ENCODE measurements at places on chromosomes 7 and 10. TPM values are rescaled to one million over a fixed set of nuclear protein-coding genes. Genes with fewer than 3 reads are reported as not detected.
A peak's percentile ranks its signal among the peaks of the same experiment; 100 is the strongest.

GRCh38 chr7:38105874-38106483 lies 72.1 kb upstream of the STARD3NL start:
- no peak overlapping the region for H3K4me3 ChIP-seq
- H3K27me3 ChIP-seq, result no peaks in the 10 kb centered on the region
- no peaks in the 10 kb centered on the region for H3K36me3 ChIP-seq
- DNase-seq, result no peak
- no peak overlapping the region for H3K27ac ChIP-seq

DNA sequence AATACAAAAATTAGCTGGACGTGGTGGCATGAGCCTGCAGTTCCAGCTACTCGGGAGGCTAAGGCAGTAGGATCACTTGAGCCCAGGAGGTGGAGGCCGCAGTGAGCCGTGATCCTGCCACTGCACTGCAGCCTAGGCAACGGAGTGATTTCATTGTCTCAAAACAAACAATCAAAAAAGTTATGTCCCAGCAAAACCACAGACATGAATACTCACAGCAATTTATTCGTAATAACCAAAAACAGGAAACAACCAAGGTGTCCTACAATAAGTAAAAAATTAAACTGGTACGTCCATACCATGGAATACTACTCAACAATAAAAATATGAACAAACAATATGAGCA lies 11.6 kb upstream of the CYTH3 start:
- H3K4me1 ChIP-seq, result no peaks in the 10 kb centered on the region
- H3K36me3 ChIP-seq, result no peaks in the 10 kb centered on the region
- no peak overlapping the region for H3K27ac ChIP-seq
- no peak for DNase-seq
- H3K27me3 ChIP-seq, result no peaks in the 10 kb centered on the region

Gene TSPAN12
- 55.8 TPM for total RNA-seq

Gene DHX32
- total RNA-seq, result 22.0 TPM

DNA sequence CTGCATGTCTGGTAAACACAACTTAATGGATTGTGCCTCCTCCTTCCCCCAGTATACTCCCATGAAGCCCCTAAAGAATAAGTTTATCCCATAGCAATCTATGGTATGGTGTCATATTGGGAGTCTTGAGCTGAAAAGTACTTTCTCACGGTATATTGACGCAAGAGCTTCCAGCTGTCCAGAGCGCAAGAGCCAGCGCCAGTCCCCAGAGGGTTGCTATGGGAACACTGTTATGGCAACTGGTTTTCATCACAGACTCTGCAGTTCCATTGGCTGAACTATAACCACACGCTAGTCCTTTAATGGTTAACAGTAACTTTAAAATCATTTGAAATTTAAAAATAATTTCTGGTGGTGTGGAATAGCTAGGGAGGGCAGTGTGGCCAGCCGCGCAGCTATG lies 46.9 kb downstream of the PRPF18 start:
- H3K4me1 ChIP-seq, result no peaks in the 10 kb centered on the region
- DNase-seq, result no peak
- no peaks in the 10 kb centered on the region for H3K36me3 ChIP-seq
- H3K27me3 ChIP-seq, result no peaks in the 10 kb centered on the region
- peak overlapping the region; percentile 34 for H3K27ac ChIP-seq
- H3K4me3 ChIP-seq, result no peak overlapping the region

Gene CELF2
- total RNA-seq, result 106 TPM

GRCh38 chr7:29076631-29077030 lies 69.7 kb downstream of the CPVL start:
- H3K36me3 ChIP-seq, result no peaks in the 10 kb centered on the region
- H3K27ac ChIP-seq, result no peak overlapping the region
- no peak overlapping the region for H3K4me3 ChIP-seq

Gene AASS
- total RNA-seq, result 12.1 TPM

GRCh38 chr7:17339139-17339538 lies 40.7 kb downstream of the AHR start:
- no peaks in the 10 kb centered on the region for H3K27me3 ChIP-seq
- no peaks in the 10 kb centered on the region for H3K4me1 ChIP-seq
- H3K4me3 ChIP-seq, result no peak overlapping the region
- H3K27ac ChIP-seq, result no peak overlapping the region
- peaks cover 9% of the 10 kb centered on the region for H3K36me3 ChIP-seq

DNA sequence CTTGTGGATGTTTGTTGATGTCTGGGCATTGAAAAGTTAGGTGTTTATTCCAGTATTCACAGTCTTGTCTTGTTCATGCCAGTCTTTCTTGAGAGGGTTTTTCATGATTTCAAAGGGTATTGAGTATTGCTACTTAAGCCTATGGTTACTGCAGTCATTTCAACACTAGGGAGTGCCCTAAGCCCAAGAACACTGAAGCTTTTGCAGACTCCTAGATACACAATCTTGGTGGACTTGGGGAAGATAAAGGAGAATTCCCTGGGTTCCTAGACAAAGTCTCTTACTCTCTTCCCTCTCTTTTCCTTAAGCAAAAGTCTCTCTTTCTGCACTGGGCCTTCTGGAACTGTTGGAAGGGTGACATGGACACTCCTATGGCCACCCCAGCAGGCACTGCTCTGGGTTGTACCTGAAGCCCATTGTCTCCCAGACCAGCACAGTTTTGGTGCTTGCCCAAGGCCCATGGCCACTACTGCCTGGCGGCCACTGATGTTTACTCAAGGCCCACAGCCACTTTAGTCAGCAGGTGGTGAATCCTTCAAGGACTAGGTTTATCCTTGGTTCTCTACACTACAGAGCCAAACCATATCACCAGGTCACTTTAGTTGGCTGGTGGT lies 24.9 kb downstream of the SAMD9 start:
- DNase-seq, result no peak
- no peaks in the 10 kb centered on the region for H3K4me1 ChIP-seq
- H3K27me3 ChIP-seq, result no peaks in the 10 kb centered on the region
- H3K36me3 ChIP-seq, result no peaks in the 10 kb centered on the region
- H3K4me3 ChIP-seq, result no peak overlapping the region

Gene PDE6C
- total RNA-seq, result not detected

Gene ATG9B
- 3.8 TPM for total RNA-seq

- H3K36me3 ChIP-seq, result no peaks in the 10 kb centered on the region
- H3K27me3 ChIP-seq, result no peaks in the 10 kb centered on the region
- H3K4me1 ChIP-seq, result peaks cover 8% of the 10 kb centered on the region
- H3K4me3 ChIP-seq, result no peak overlapping the region
- no peak overlapping the region for H3K27ac ChIP-seq
Measured at GRCh38 chr10:77249901-77250459, 387.6 kb downstream of the KCNMA1 start.

Gene PLEKHS1
- not detected for total RNA-seq

GRCh38 chr7:112398534-112398933 lies 51.7 kb upstream of the IFRD1 start:
- H3K4me1 ChIP-seq, result no peaks in the 10 kb centered on the region
- DNase-seq, result no peak
- H3K4me3 ChIP-seq, result no peak overlapping the region
- H3K36me3 ChIP-seq, result no peaks in the 10 kb centered on the region
- H3K27ac ChIP-seq, result no peak overlapping the region
- H3K27me3 ChIP-seq, result no peaks in the 10 kb centered on the region

DNA sequence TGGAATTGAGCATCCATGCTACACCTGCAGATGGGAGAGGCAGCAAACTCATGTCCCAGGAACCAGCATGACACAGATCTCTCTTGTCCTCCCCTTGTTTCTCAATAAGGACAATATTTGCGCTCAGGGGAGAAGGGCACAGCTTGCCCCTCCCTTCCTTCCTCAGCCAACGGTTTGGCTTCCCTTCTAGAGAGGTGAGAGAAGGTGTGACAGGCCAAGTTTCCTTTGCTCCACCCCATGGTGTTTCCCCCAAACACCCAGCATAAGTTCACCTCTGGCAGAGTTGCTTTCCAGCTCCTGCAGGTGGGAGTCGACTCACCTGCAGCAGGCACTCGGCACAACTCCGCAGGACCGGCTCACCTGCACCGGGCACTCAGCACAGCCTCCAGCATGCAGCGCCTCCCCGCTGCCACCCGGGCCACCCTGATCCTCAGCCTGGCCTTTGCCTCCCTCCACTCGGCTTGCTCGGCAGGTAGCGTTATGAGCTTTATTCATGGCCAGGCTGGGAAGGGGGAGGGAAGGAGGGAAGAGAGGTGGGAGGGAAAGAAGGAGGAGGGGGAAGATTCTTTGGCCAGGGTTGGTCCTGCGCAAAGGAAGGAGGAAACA lies at the start of the genes ATP6V0A4 and TMEM213:
ATP6V0A4 (minus strand) TSS at position 482 of the 606 bp plus-strand sequence. CDS start 26,949 bp downstream, outside the sequence.
TMEM213 (plus strand) TSS at position 280 of the 606 bp plus-strand sequence; CDS start at position 391, 111 bp downstream.
- no peaks in the 10 kb centered on the region for H3K4me1 ChIP-seq
- H3K27me3 ChIP-seq, result peaks cover 3% of the 10 kb centered on the region
- no peaks in the 10 kb centered on the region for H3K36me3 ChIP-seq
- H3K4me3 ChIP-seq, result no peak within 1 kb of the TSS
- H3K27ac ChIP-seq, result no peak within 1 kb of the TSS
- peak; percentile 66 for DNase-seq

- no peak for DNase-seq
- peaks cover 17% of the 10 kb centered on the region for H3K4me1 ChIP-seq
- no peaks in the 10 kb centered on the region for H3K36me3 ChIP-seq
- H3K27me3 ChIP-seq, result no peaks in the 10 kb centered on the region
- H3K27ac ChIP-seq, result no peak overlapping the region
Measured at GRCh38 chr10:46098386-46098785, 52.3 kb upstream of the MSMB start.

Gene CPA4
- total RNA-seq, result 3.3 TPM

Gene GIMAP4
- total RNA-seq, result 178 TPM

Gene FGL2
- 127 TPM for total RNA-seq

DNA sequence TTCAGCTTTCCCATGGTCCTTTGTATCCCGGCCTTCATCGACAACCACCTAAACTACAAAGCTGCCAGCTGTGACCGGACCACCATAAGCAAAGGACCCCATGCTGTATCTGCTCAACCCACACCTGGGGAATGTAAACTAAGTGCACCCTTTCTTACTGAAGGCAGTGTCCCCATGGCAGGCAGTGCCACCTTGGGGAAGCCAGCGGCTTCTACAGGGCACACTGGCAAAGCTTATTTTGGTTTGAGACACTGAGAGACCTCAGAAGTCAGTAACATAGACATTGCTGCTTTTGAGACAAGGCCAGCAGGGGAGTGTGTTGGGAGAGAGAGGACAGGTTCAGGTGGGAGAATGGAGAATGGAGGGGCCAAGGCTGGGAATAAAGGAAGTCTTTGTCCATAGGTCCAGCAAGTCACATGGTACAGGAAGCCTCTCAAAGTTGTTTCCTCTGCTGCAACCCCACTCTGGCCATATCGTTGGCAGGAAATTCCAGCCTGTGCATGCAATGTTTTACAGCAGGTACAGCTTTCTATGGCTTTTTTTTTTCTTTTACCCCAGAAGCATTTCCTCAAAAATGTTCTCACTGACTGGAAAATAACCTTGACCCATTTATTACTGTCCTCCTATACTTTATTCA lies 85.9 kb upstream of the NPVF start:
- H3K36me3 ChIP-seq, result no peaks in the 10 kb centered on the region
- no peak overlapping the region for H3K4me3 ChIP-seq
- H3K27me3 ChIP-seq, result no peaks in the 10 kb centered on the region
- no peak for DNase-seq
- H3K4me1 ChIP-seq, result peaks cover 7% of the 10 kb centered on the region

Gene ANKRD61
- total RNA-seq, result 0.37 TPM

DNA sequence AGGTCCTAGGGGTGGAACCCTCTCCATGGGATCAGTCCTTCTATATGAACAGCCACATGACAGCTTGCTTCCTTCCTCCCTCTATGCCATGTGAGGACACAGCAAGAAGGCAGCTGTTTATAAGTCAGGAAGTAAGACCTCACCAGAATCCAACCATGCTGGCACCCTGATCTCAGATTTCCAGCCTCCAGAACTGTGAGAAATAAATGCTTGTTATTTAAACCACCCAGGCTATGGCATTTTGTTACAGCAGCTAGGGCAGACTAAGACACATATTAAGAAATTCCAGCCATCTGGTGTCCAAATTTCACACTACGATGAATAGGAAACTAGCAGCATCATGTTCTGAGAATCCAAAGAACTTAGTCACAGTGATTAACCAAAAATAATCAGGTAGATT lies 140.1 kb downstream of the ZFAND4 start:
- DNase-seq, result no peak
- no peaks in the 10 kb centered on the region for H3K36me3 ChIP-seq
- no peaks in the 10 kb centered on the region for H3K27me3 ChIP-seq
- H3K27ac ChIP-seq, result no peak overlapping the region

DNA sequence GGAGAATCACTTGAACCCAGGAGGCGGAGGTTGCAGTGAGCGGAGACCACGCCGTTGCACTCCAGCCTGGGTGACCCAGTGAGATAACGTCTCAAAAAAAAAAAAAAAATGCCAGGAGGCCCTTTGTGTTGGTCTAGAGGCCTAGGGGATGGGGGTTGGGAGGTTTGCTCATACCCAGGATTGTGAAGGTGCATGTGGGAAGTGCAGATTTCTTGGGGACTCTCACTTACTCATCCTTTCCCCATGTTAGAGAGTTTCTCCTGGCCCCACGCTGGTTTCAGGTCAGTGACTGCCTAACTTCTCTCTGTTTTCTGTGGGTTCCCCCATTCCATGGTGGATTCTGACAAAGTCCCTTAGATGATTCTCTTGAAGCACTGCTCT lies 471.5 kb upstream of the CNTNAP2 start:
- no peak overlapping the region for H3K27ac ChIP-seq
- no peak overlapping the region for H3K4me3 ChIP-seq
- no peaks in the 10 kb centered on the region for H3K36me3 ChIP-seq
- no peaks in the 10 kb centered on the region for H3K4me1 ChIP-seq
- DNase-seq, result no peak

GRCh38 chr7:94109556-94109955 lies 105.4 kb upstream of the BET1 start:
- H3K4me1 ChIP-seq, result no peaks in the 10 kb centered on the region
- H3K27me3 ChIP-seq, result no peaks in the 10 kb centered on the region
- no peak overlapping the region for H3K4me3 ChIP-seq
- H3K36me3 ChIP-seq, result no peaks in the 10 kb centered on the region

DNA sequence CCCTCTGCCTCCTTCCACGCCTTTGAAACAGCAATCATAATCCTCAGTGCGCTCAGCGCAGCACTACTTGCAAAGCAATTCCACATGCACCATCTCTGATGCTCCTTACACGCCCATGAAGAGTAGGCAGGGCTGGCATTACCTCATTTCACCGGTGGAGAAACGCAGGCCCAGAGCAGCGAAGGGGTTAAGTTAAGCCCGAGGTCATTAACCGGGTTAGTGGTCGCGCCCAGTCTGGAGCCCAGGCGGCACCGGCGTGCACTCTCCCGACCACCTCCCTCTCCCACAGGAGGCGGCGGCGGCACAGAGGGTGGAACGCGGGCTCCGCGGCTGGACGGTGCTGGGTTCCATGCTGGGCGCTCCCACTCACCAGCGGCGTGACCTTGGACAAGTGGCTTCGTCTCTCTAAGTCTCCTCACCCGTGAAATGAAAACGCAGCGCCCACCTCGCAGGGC lies 515 bp downstream of the FASTK start:
- H3K36me3 ChIP-seq, result peaks cover 22% of the 10 kb centered on the region
- no peak for DNase-seq
- peak overlapping the region; percentile 98 for H3K4me3 ChIP-seq
- peaks cover 74% of the 10 kb centered on the region for H3K4me1 ChIP-seq

Gene FAM237B
- total RNA-seq, result not detected

Gene CABCOCO1
- 0.60 TPM for total RNA-seq

- no peaks in the 10 kb centered on the region for H3K4me1 ChIP-seq
- H3K36me3 ChIP-seq, result no peaks in the 10 kb centered on the region
- no peak for DNase-seq
- H3K27me3 ChIP-seq, result peaks cover 42% of the 10 kb centered on the region
Measured at GRCh38 chr10:93580828-93581227, 14.4 kb downstream of the FFAR4 start.

Gene PRPS1L1
- not detected for total RNA-seq

Data from spleen (tissue), 13 donors.